ENCODE measurements at places on chromosomes 7 and 10.

DNA sequence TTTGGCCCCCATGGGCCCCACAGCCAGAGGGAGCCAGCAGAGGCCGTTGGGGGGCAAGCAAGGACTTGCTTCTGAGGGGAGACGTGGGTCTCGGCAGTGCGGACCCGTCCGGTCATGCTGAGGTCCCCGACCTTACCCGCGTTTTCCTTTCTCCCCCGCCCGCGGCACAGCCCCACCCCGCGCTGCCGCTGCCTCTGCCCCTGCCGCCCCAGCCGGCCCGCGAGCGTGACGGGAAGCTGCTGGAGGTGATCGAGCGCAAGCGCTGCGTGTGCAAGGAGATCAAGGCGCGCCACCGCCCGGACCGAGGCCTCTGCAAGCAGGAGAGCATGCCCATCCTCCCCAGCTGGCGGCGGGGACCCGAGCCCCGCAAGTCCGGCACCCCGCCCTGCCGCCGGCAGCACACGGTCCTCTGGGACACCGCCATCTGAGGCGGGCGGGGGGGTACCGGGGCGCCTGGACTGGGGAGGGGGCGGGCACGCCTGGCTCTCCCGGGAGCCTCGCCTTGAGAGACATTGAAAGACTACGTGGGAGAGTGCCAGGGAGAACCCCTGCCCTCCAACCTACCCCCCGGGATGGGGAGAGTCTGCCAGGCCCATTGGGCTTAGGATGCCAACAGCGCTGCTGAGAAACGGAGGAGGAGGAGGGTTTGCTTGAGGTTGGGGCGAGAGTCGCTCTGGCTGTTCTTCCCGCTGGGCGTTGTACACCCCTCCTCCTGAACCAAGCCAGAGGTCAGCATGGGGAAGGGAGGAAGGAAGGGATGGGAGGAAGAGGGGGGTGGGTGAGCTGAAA, 9.9 kb downstream of the NYAP1 start:
- peak; percentile 48 for DNase-seq

DNA sequence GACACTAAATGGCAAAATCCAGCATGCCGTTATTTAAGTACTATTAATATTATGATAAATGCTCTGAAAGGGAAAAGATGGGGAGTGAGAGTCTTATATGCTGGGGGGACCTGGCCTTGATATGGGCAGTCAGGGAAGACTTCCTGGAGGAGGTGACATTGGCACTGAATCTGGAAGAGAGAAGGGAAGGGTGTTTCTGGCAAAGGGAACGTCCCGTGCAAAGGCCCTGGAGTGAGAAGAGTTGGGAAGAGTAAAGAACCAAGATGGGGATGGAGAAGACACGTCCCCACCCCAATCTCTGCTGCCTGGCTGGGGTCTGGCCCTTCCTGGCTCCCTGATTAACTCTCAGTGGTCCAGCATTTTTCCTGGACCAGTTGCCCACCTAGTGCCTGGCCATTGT, 5.0 kb upstream of the GRIFIN start:
- no peak for DNase-seq

DNA sequence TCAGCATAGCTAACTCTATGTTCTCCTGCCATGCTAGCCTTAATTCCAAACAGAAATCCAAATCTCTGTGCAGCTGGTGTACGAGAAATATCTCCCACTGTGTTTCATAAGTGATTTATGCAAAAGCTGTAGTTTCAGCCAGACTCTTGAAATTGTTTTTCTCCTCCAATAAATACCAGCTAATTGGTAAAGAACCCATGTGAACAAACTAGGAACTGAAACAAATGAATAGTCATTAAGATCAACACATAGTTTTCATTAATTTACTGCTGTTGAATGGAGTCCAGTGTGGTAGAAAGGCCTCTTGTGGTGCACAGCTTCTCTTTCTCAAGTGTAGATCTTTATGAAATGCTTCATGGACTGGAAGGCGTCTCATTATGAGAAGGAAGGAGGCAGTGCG, 18.4 kb downstream of the PPP1R17 start:
- no peak for DNase-seq

- no peak for DNase-seq
These were observed 32.4 kb upstream of the TCF7L2 start for GRCh38 chr10:112917681-112918080.

- DNase-seq = no peak
These were observed 64.3 kb downstream of the MYL10 start for GRCh38 chr7:101564778-101565211.

- DNase-seq = no peak
These were observed 87.4 kb upstream of the DDC start for GRCh38 chr7:50652400-50653125.

DNA sequence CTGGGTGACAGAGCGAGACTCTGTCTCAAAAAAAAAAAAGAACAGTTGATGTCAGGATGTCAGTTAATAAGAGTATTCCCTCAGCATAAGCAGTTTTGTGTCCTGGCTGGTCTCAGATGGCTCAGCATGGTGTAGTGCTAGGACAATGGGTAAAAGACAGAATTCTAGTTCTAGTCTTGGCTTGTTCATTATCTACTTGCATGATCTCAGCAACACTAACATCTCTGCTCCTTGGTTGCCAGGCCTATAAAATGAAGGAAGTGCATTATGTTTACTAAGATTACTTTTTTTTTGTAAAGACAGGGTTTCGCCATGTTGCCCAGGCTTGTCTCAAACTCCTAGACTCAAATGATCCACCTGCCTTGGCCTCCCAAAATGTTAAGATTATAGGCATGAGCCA, 84.3 kb upstream of the SP8 start:
- no peak for DNase-seq

- DNase-seq = no peak
These were observed 263.4 kb upstream of the PRKCQ start for GRCh38 chr10:6843481-6843881.

DNA sequence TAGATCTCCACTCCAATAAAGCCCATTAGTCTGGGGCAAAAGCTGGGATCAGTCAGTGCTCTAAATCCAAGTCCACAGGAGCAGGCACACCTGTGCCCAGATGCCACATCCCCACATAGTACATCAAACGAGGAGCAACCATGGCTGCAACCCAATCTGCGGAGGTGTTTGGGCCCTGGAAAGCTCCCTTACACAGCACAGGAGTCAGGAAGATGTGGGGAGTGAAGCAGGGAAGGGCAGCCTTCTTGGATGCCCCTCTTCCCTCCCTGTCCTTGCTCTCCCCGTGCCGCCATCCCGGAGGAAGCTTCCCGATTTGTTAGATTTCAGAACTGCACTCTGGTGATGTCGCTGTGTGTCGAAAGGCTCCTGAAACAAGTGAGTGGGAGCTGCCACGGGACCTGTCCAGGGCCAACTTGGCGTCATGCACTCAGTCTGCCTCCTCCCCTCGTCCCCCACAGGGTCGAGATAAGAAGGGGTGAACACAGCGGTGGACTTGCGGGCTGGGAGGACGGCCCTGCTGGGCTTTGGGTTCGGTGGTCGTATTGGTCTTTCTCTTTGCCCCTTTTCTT, 230.6 kb upstream of the GRB10 start:
- no peak for DNase-seq

GRCh38 chr10:127014671-127015070, 109.4 kb downstream of the DOCK1 start:
- no peak for DNase-seq

GRCh38 chr10:51699145-51699474, 285 bp downstream of the CSTF2T start:
- no peak for DNase-seq

GRCh38 chr10:127564644-127565043, 15.5 kb downstream of the NPS start:
- no peak for DNase-seq

DNA sequence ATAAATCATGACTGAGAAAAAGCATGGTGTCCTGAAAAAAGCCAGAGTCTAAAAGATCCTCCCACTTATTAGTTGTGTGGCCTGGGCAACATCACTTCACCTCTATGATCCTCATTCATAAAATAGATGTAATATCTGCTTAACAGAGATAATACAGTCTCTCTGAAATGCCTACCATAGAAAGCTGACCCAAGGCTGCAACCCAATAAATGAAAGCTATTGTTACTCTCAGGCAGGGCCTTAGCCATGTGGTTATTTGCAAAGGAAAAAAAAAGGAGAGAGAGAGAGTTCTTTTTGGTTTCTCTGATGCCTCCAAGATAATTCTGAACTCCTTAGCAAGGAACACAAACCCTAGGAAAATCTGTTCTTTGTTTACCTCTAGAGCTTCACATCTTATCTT, 7.9 kb downstream of the FAM13C start:
- DNase-seq = no peak

GRCh38 chr10:106043863-106044262, 1120.6 kb downstream of the SORCS1 start:
- no peak for DNase-seq

All from stimulated activated CD4-positive, alpha-beta T cell treated with anti-CD3 and anti-CD28 coated beads, Interleukin-15, amount 100 ng/mL, for 1 hour (primary cell).